ENCODE measurements at places on chromosomes 2 and 18.

GRCh38 chr2:135985826-135986393 is 484 bp upstream of the DARS1 start:
- DNase-seq = no peak

DNA sequence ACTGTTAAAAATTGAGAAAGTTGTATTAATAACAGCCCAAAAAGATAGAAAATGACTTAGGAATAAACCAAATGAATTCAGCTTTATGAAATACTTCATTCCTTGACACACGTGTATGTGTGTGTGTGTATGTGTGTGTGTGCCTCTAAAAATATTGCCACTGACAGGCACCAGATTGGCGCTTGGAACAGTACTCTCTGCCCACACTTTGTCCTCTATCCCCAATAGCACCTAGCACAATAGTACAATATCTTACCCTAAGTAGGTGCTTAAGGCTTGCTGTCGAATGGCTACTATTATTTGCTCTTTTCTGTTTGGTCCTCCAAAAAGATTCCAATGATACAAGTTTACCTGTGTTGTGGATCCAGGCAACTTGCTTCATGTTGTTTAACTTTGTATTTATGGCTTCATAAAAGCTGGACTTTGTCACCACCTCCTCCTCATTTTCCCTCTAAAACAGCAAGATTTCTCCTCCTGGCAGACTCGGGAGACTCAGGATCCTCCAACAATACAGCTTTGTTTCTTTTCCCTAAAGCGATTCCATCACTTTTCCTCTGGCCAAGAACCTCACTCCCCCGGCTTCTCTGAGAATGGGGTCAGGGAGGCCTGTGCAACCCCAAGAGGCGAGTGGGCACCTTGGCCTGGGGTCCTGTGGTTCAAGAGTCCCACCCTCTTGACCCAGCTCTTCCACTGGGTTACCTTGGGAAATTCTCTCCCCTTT is 43.3 kb upstream of the LCLAT1 start:
- no peak for DNase-seq

DNA sequence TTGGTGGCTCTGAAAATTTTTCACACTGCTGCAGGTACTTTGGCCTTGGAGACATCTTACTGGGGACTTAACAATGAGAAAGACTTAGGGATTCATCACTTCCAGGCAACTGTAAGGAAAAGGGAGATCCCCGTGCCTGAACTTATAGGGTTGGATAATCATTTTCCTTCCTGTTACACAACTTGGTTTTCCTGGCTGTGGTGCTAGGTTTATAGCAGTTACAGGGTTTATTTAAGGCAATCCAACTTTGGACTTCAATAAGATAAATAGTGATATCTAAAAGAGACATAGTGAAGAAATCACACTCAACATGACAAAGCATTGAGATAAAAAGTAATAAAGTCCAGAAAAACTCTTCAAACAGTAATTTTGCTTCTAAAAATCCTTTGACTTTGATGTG is 70.2 kb upstream of the RAPH1 start:
- DNase-seq = no peak

DNA sequence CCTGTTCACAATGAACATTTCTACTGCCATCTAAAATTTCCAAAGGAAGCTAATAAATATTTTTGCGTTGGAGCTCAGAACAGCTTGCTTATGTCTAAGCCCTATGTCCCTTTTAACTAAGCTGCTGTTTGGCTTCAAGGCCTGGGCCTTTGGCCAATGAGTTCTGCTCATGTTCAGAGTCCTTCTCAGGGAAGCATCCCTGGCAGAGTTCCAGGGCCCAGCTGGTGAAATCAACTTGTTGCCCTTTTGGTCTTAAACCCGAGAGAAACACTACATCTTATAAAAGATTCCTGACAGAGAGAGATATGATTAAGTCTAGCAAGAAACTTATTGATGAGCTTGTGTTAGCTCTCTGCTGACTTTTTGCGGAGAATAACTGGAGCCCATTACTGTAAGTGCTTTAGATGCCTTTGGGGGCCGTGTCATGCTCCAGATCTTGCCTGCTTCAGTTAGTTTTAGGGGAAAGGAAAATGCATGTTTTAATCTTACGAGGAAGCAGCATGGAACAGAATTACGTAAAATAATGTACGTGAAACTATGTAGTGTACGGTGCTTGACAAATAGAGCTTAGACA is 102.5 kb upstream of the NOSTRIN start:
- peak; percentile 31 for DNase-seq

DNA sequence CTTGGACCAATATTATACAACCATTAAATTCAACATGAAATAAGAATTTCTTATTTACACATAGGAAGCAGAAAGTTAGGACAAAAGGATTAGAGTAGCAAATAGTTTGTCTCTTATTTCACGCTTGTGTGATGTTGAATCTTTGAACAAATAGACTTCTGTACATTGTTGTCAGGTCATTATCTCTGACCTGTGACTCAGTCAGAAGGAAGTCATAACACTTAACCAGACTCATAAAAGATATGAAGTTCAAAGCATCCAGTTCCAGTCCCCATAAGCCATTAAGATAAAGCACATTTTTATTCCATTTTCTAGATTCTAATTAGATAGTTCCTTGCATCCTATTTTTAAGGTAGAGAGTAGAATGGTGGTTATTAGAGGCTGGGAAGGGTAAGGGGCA is 130.8 kb downstream of the UPP2 start:
- no peak for DNase-seq

DNA sequence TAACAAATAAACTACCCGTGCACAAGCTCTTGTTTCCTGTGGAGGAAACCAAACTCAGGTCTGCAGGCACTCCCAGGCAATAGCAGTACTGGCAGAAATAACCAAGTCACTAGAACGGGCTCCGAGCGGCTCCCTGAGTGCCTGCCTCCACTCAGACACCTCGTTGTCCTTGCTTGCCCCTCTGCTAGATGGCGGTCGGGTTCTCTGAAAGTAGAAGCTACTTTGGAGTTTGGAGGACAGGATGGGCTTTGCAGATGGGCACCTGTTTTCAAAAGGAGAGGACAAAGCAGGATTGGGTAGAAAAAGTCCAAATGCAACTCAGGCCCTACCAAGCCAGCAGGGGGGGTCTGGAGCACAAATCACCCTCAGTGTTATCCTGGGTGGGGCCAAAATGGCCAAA is 136.4 kb downstream of the LRRC30 start:
- DNase-seq = no peak

DNA sequence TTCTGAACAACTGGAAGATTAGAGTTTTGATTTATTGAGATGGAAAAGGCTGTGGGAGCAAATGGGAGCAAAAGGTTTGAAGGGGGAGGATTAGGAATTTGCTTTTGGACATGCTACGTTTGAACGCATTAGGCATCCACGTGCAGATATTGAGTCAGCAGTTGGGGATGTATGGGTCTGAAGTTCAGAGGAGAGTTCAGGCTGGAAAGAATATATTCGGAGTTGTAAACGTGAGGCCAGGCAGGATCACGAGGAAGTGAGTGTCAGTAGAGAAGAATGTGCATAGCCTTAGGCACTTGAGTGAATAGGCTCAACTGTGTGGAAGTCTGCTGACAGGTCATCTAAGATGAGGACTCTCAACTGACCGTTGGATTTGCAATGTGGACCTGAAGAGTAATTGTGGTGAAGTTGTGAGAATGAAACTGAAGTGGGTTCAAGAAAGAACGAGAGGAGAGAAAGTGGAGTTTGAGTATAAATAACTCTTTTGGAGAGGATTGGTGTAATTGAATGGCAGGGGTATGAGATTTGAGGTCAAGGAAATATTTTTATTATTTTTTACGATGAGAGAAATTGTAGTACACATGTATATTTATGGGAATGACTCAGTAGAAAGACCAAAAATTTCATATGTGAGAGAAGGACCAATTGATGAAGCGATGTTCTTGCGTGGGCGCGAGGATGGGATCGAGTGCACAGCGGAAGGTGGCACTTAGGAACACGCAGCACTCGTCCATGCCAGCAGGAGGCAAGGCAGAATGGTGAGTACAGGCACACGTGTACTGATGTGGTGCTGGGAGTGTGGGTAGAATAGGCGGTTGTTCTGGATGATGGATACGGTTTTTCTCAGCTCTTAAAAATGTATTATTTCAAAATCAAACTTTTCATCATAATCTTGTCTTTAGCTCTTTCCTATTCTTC is 40.5 kb upstream of the POLE4 start:
- DNase-seq = no peak

- DNase-seq = no peak
Measured at GRCh38 chr2:95158891-95159619, 593 bp downstream of the ZNF514 start.

DNA sequence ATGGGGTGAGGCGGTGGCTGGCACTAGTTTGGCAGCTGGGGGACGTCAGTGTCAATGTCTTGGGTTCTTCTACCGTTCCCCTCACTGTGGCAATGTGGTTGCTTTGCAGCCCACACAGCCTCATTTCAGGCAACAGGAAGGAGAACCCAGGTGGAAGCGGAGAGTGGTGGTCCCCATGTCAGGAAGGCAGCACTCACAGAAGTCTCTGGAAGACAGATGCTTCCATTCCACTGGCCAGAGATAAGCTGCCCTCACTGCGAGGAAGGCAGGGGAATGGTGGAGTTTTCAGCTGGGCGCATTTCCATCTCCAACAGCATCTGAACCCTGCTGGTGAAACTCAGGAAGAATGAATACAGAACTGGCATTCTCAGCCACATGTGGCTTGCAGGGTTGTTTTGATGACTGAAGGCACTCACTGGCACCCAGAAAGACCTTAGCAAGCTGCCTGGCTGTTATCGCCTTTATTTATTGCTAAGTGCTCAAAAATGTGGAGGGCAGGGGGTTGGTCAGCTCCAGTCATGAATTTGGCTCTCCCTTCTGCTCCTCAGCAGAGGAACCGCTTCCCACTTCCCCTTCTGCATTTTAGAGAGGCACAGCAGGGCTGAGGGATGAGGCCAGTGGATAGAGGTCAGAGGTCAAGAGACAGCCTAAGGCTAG is 19.4 kb downstream of the KCNIP3 start:
- no peak for DNase-seq

DNA sequence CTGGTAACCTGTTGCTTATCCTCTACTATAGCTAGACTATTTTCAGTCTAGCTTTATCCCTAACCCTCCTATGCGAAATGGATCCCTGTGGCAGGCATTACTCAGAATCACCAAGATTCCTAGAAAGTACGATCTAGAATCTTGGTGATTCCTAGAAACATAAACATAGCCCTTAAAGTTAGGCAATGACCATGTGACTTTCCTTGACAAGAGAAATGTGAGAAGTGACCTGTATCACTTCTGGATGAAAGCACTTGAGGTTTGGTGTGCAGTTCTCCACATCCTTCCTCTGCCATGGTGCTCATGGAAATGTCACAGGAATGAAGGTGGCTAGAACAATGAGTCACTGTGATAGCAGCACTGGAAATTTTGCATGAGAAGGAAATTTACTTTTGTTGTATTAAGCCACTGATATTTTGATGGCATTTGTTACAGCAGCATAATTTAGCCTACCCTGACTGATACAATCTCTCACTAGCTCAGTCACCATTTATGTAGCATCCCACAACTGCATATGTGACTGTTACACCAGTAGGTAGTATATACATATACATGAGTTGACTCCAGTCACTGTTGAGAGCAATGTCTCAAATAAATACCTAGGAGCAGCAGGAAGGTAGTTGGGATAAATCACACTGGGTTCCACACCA is 68.3 kb upstream of the MAPRE2 start:
- no peak for DNase-seq

GRCh38 chr18:28095041-28095440 is 81.9 kb downstream of the CDH2 start:
- no peak for DNase-seq

DNA sequence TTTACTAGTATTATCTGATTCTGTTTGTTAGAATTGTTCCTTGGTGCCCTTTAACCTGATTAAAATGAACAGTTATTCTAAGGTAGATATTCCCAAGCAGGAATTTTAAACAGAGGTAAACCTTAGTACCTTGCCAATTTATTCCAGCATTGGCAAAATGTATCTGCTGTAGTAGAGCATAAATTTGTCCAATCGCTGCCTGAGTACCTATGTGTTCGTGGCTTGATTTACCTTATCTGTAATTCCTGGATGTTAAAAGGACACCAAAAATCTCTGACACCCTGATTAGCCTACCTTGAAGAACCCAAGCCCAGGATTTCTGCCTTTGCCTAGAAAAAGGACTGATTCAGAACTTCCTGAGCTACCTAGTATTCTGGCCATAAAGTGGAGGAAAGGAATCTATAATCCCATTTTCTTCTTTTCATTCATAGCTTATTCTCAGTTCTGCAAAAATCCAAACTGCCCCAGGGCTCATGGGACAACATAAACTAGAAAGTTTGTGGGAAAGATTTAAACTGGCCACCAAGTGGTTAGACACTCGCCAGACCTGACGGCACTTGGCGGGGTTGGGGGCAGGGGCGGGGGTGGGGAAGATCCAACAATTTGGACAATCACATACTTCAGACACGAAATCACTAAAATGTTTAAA is 16.2 kb upstream of the ZCCHC2 start:
- DNase-seq = no peak

DNA sequence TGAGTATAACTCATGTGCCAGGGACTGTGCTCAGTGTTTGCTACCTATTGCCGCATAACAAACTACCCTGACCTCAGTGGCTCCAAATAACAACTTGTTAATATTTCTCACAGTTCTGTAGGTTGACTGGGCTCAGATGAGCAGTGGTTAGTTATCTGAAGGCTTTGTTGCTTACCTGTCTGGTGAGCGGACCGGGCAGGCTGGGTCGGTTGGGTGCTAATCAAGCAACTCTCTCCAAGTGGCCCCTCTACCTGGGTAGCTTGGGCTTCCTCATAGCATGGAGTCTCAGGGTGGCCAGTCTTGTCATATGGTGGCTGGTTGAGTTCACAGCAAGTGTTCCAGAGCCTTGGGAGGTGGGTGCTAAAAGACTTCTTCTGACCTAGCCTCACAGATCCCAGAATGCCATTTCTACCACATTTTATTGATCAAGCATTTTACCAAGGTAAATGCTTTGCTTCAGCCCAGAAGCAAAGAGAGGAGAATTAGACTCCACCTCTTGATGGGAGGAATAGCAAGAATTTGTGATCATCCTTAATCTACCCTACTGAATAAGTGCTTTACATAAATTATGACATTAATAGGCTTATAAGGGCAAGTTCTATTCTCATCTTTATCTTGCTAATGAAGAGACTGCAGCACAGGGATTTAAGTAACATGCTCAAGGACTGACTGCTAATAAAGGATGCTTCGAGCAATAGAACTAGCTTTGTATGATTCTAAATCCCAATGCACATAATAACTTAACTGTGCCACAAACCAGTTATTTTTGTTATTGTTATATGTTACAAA is 16.9 kb downstream of the RAB31 start:
- no peak for DNase-seq

DNA sequence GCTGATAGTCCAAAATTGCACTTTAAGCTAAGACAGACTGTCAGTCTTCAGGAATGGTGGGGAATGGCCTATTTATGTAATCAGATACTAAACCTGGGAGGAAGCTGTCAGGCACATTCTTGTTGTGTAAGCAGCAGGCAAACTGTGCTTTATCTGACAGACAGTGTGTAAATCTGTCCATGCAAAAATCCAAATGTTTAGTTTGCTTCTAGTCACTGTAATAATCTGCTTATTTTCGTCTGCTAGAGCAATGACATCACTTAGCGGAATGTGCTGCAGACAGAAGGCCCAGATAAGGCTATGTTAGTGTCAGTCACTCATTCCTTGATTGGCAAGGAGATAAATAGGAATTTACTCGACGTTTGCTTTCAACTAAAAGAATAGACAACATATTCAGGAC is 263.5 kb downstream of the ZNF407 start:
- no peak for DNase-seq

GRCh38 chr18:8314124-8314523 is 295.1 kb upstream of the RAB12 start:
- DNase-seq = no peak

- no peak for DNase-seq
Measured at GRCh38 chr2:23754970-23755369, 172.0 kb downstream of the ATAD2B start.
